ENCODE measurements at places on chromosomes 2 and 18.

DNA sequence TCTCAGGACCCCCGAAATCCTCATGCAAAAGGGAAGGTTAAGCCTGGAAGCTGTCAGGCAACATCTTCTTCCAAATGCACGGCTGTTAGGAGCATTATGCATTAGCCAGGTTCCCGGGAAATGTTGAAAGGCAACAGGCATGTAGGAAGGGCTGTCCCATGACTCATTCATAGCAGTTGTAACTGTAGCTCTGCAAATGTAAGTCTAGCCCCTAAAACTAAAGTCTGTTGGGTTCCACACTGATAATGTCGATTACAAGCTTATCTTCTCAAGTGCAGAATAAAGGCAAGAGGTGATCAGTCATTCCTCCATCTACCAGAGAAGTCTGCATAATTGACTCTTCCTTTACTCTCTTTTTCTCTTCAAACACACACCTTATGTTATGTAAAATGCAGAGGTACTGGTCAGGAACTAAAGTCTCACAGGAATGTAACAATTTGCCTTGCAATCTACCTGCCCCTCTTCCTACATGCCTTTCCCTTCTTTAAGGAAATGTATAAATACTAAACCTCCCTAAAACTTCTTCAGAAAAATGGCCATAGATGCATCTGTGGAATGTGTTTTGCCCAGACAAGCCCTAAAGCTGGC, 99.8 kb downstream of the AKAIN1 start:
- no peak for DNase-seq

DNA sequence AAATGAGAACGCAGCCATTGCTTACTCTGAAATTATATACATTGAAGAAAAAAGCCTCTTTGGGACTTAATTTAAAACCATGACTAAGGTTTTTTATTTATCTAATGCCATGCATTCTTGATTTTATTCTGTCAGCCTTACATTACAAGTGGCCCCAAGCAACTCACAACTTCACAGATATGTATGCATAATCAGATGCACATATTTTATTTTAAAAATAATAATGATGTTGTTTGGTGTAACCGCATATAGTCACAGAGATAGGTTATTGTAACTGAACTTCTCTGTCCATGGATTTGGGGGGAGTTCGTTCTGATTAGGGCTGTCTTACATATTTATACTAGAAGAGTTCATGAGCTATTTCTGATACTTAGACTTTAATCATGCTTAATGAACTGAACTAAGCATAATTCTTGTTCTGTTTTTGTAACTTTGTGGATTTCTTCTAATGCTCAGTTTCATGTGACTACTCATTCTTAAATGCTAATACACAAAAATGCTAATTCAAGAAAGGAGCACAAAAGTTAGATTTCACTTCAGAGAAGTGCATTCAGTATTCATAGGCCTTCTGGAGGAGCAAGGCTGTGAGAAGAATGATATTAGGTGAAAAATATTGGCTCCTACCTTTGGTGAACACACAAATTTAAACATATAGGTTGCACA, 26.2 kb downstream of the MEIS1 start:
- DNase-seq: no peak

DNA sequence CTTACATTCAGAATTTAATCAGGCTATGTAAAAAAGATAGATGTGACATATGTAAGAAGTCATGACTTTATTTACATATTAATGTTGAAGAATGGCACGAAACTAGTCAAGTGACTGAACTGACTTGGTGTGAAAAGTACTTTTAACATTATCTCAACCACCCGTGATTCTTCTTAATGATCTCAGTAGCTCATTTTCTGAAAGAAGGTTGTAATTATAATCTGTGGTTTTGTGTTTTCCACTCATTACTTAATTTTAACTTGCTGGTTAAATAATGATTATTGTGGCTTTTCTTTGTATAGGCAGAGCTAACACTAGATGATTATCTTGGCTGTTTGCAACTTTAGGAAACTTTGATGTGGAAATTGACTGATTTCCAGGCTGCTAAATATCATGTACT, 18.5 kb downstream of the KCNJ13 start:
- DNase-seq: no peak

- no peak for DNase-seq
These were observed 545.4 kb downstream of the CCDC85A start for GRCh38 chr2:56729212-56729611.

GRCh38 chr2:160207804-160208654, 8.0 kb upstream of the ITGB6 start:
- no peak for DNase-seq

- no peak for DNase-seq
These were observed 61.4 kb downstream of the CYRIA start for GRCh38 chr2:16604236-16604635.

GRCh38 chr18:62366992-62367391, 41.9 kb downstream of the TNFRSF11A start:
- DNase-seq: no peak

- no peak for DNase-seq
These were observed 930.0 kb upstream of the KLHL29 start for GRCh38 chr2:22454826-22455485.

- no peak for DNase-seq
These were observed 67.3 kb downstream of the CCBE1 start for GRCh38 chr18:59629894-59630293.

- DNase-seq: no peak
These were observed at the start of gene B4GALT6 for GRCh38 chr18:31684279-31685096. Gene B4GALT6, minus strand, starts transcription at chr18:31684581. Its CDS starts 155 bp downstream, at chr18:31684426.

DNA sequence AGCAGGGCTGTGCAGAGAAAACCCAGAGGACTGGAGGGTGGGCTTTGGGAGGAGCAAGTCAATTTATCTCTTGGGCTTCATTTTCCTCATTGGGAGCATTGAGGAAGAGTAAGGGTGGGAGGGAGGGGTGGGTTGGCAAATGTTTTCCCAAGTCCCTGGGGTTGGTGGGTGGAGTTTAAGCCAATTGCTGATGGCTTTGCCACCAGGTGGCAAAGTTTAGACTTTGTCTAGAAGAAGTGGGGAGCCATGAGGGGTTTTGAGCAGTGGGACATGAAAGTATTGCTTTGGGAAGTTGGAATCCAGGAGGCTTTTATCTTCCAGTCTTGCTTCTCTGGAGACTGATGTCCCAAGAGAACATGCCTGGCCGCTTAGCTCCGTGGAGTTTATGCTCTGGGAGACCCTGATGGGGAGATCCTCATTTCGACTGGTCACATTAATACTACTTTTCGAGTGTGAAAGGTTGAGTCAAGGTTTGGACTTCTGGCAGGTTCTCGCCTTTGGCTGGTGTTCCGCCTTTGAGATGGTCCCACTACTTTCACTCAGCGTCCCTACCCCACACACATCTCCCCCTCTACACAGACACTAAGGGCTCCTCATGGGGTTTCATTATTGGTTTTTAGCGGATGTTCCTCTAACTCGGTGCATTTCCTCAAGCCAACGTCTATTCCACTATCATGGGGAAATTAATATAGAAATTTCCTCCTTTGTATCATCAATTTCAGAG, 126.7 kb downstream of the PRKCE start:
- DNase-seq: no peak

DNA sequence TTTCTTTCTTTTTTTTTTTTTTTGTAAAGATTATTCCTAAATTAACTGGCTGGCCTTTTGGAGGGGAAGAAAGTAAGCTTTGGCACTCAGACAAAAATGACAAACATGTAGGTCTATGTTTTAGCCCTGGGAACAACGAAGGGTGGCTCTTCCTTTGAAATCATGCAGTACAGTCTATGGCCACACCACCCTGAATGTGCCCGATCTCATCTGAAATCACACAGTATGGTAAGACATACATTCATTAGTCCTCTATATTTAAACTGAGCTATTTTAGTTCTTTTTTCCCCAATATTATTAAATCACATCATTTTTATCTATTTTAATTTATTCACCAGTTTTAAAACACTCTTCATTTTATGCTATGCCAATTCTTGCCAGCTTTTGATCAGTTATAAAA, 48.2 kb downstream of the PLA2R1 start:
- no peak for DNase-seq

- DNase-seq: no peak
These were observed 7.6 kb downstream of the CCNYL1 start for GRCh38 chr2:207719008-207719407.

GRCh38 chr2:38771632-38772031, 6.4 kb upstream of the GEMIN6 start:
- no peak for DNase-seq

DNA sequence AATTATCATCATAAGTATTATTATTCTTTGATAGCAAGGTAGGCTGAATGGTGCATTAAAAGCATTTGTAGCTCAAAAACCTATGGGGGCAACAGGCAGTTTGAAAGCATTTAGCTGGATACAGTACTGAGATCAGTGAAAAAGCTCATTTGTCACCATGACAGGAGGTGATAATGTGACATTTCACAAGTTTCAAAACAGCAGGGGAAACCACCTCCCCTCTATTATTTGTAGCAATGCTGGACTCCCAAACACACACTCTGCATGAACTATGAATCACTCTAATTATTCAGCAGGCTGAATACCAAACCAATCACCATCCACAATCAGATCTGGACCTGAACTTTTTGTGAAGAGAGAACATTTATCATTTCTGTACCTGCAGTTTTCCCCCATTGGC, 63.4 kb downstream of the MYO5B start:
- DNase-seq: no peak

GRCh38 chr2:25354116-25354515, 12.4 kb upstream of the DNMT3A start:
- no peak for DNase-seq

DNA sequence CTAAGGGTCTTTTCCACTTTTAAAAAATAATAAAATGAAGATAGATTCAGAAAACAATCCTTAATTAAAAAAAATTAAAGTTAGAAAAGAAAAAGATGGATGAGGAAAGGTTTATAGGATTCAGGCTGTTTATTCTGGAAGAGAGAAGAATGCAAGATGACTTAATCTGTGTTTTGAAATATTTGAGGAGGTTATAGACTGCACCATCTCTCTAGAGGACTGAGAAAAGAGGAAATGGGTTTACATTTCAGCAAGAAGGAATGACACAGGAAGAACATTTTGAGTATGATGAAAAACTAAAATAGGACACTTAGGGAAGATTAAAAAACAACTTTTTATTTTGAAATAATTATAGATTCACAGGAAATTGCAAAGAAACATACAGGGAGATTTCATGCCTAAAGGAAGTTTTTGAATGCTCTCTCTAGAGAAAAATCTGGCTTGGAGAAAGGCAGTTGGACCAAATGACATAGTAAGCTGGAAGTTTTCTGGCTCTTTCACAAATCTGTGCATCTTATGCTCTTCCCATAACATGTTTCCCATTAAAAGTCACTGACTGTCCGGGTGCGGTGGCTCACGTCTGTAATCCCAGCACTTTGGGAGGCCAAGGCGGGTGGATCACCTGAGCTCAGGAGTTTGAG, 75.0 kb downstream of the CERS6 start:
- DNase-seq: no peak

DNA sequence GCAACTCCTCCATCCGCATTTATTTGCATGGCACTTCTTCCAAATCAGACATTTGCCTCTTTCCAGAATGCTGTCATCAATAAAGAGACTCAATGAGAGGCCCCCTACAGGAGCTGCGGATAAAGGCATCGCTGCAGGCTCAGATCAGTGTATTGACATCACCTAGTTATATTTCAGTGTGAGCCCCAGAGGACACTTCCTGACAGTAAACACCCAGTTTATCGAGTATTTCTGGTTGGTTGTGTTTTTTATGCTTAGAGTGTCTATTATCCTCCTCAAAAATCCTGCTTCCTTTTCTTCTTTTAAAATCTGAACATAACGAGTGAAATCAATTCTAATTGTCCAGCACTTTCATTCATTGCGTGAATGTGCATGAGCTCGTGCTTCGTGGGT, 38.8 kb downstream of the NRP2 start:
- no peak for DNase-seq

GRCh38 chr2:21041943-21042707, 1.7 kb downstream of the APOB start:
- DNase-seq: no peak

DNA sequence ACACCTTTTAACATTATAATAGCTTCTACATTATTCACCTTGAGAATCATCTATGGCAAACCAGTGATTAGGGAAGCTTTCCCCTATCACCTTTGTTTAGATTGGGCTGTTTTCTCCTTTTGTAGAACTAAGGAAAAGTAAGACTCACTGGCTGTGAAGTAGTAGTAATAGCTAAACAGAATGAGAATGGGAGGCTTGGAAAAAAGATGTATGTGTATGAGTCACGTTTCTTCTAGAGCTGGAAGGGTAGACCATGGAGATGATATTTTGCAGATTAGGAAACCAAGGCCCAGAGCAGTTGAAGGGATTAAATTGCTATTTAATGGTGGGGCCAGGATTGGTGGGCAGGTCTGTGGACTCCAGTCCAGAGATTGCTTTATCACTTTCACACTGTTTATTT, 214.5 kb downstream of the MCFD2 start:
- no peak for DNase-seq

DNA sequence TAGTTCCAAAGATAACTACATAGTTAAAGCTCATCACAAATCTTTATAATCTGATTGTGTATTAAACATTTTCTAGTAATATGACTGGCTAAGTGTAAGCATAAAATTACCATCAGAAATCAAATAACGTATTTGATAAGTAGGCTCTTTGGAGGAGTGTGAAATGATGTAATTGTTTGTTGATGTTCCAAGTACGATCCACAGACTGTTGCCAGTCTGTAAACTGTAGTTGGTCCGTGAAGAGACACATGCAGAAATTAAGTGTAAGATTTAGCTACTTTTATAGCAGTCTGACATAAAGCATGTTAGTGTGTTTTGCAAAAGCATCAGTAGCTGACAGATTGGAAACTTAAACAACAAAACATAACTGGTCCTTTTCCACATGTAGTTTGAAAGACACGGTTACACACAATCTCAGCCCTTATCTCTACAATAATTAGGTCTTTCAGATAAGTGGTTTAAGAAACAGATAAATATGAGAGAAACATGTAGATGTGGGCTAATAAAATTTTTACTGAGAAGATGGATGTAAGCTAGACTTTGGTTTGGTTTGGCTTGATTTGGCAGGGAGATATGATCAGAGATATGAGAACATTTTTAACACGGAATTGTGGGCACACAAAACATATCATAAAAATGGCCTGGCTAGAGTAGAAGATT, 115.0 kb upstream of the EPB41L5 start:
- no peak for DNase-seq

DNA sequence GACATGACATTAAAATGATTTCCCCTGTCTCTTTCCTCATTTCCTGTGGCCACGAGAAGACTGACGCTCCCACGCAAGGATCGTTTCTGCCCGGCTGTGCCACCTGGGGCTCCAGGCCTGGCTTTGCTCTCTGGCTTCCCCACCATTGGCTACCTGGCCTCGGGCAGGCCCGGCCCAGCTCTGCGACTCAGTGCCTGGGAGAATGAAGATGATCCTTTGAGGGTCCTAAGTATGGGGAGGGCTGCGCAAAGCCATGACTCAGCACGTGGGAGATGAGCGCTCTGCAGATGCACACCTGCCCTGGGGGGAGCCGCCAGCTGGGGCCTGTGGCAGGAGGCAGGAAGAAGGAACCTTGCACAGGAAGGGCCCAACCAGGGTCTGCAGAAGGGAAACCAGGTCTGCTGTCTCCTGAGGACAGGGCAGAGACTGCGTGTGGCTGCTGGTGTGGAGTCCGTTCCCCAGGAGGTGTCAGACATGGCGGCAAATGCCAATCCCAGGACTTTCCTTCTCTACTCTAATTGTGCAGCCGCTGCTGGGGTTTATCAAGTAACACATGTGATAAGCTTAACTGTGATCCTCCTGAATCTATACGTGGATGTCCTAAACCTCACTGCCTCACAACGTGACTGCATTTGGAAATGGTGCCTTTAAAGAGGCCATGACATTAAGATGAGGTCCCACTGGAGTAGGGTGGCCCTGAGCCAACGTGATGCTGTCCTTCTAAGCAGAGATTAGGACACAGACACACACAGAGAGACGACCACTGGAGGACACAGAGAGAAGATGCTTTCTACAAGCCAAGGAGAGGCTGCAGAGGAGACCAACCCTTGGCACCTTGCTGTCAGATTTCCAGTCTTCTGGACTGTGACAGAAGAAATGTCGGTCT, 32.9 kb downstream of the MBP start:
- no peak for DNase-seq
